Posterior cingulate gyrus (tissue), 11 donors: ENCODE measurements at places on chromosomes 13 and 19.

DNA sequence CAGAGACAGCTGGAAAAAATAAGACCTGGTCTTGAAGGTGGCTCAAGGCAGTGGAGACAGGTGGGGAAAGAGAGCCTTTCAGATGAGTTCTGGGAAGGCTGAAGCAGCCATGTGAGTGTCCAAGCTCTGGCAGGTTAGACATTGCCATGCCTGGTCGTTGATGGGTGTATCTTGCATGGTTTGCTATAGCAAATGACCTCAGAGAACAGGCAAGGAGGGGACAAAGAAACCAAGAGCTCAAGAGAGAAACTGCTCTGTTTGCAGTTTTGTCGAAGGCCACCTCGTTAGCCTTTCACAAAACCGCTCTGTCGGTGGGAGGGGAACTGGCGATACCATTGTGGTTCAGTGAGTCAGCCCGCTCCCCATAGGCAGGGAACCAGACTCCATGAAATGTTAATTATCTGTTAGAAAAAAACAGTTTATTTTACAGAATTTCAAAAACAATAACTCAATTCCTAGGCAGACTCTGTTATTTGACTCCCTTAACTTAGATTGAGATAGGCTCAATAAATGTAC lies 82.8 kb upstream of the ARGLU1 start:
- DNase-seq: no peak

GRCh38 chr19:18021121-18021755 lies 13.3 kb downstream of the ARRDC2 start:
- DNase-seq: peak; percentile 78

DNA sequence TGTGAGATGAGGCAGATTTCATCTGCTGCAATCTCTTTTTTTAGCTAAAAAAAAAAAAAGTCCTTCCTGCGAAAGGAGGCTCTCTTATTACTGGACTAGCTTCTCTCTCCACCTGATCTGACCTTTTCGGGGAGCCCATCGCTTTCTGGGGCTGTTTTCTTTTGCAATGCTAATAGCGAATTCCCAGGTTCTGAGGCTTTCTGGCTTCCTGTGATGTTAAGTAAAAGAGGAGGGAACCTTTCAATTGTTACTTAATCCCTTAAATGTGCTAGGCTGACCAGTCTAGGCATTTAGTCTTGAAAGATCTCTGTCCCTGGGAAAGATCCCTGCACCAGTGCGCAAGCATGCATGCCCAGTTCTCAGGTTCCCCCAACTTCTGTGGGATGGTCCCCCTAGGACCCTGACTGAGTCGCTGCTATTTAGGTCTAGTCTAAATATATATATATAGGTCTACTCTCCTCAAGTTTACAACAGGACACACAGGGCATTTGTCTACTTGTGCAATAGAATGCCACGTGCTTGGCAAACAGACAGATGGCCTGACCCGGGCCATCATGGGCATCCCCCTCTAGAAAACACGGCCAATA lies 224.7 kb downstream of the ZNF536 start:
- no peak for DNase-seq

DNA sequence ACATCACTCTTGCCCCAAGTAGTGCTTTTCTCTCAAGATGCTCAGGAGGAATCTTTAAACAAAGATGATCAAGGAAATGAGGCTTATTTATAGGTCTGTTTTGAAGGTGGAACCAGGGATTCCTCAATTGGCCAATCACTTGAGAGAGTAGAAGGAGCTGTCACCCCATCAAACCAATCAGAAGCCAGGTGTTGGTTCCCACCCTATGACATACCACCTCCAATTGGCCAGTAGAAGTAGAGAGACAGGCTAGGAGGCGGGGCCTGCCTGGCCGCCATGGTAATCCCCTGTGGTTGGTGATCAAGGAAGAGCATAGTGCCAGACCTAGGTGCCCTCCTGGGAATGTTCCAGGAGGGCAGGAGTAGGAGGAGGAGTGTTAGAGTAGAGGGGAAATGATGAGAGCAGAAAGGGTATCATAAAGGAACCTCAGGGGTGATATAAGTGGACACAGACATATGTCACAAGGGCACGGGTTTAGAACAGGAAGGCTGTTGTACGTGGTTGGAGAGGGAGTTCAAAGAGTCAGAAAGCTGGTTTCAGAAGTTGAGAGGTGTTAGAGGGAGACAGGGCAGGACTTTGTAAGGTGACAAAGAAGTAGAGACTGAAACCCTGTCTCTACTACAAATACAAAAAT lies 10.5 kb downstream of the PMIS2 start:
- no peak for DNase-seq

DNA sequence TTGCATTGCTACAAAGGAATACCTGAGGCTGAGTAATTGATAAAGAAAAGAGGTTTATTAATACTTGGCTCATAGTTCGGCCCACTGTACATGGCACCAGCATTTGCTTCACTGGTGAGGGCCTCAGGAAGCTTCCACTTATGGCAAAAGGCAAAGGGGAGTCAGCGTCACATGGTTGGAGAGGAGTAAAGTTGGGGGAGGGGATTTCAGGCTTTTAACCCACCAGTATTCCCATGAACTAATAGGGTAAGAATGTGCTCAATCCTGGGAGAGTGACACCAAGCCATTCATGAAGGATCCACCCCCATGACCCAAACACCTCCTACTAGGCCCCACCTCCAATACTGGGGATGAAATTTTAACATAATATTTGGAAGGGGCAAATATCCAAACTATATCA lies 82.5 kb upstream of the MYCBP2 start:
- DNase-seq: no peak

DNA sequence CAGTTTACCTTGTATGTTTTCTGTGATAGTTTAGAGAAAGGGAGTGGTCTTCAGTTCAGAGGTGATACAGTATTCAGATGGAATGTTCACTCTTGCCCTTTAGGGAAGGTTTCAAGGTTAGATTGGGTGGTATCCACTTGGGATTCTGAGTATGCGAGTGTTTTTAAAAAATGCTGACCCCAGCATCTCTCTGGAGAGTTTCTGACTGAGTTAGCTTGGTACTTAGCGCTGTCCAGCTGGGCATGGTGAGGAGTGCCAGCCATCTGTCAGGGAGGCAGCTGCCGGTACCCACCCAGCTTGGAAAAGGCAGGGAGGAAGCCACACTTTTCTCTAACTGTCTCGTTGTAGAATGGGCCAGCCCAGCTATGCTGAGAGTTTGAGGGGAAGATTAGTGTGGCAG lies 63.3 kb downstream of the ARHGEF7 start:
- no peak for DNase-seq

GRCh38 chr19:58357481-58358145 lies 4.3 kb upstream of the A1BG start:
- no peak for DNase-seq

GRCh38 chr19:31118986-31119385 lies 230.2 kb downstream of the TSHZ3 start:
- no peak for DNase-seq

DNA sequence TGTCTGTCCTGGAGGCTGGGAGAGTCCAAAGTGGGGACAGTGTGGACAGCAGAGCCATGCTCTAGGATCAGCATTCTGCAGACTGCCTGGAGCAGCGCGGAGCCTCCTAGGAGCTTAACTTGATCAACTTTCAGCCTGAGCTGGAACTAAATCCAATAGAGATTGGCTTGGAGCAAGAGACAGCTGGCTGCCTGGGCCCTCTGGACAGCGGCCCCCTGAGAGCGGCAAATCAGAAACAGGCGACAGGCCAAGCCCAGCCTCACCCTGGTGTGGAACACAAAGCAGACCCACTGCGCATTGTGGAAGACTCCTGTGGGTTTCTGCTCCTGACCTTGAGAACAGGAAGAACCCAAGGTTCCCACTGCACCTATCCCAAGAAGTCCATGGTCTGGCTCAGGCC lies 462.2 kb downstream of the TSHZ3 start:
- DNase-seq: no peak

- DNase-seq: no peak
Observed at GRCh38 chr19:45531349-45531748, 24.1 kb downstream of the VASP start.

- DNase-seq: no peak
Observed at GRCh38 chr19:49799798-49800376, 13.2 kb downstream of the FUZ start.
